Hematopoietic multipotent progenitor cell treated with erythropoietin and hydrocortisone succinate and interleukin-3 and kit ligand, for 15 days (in vitro differentiated cells): ENCODE measurements at places on chromosomes 5 and 9.

- DNase-seq: peak; percentile 15
These were observed 101.0 kb downstream of the TMEM232 start for GRCh38 chr5:110625376-110625999.

GRCh38 chr5:105885266-105885665, 1785.5 kb downstream of the EFNA5 start:
- DNase-seq: no peak

DNA sequence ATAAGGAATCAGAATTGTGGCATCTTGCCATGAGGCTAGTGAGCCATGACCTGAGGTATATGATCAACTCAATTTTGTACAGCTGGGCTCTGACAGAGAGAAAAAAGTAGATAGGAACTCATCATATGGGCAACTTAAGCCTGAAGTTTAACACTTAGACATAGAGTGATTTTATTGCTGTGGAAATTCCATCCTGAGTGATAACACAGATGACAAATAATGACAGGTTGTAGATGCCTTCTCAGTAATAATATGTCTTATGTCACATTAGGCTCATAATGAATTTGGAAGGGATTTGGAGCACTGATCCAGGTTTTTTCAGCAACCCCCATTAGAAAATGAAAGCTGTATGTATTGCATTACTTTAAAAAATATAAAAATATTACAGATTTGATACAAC, 744.6 kb downstream of the CDH12 start:
- DNase-seq: no peak

GRCh38 chr5:114686356-114686755, 324.5 kb downstream of the KCNN2 start:
- DNase-seq: no peak

DNA sequence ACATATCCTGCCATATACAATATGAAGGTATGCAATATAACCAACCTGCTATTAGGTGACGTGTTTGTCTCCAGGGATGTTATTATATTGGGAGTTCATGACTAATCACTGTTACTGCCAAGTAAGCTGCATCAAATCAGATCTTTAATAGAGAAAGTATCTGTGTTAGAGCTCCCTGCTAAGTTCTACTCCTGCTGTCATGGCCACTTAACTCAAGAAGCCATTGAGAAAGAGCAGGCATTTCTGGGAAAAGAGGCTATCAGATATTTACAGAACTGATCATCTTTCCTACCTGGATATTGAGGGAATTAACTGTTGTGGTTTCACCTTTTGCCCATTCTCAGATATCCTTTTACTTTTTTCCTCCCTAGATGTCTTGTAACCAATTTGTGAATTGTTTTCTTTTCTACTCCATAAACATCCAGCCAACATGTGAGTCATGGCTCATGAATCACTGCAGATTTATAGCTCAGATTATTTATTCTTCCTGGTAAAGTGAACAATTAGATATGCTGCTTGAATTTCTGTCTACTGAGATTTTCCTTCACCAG, 634.8 kb upstream of the FAM174A start:
- no peak for DNase-seq

DNA sequence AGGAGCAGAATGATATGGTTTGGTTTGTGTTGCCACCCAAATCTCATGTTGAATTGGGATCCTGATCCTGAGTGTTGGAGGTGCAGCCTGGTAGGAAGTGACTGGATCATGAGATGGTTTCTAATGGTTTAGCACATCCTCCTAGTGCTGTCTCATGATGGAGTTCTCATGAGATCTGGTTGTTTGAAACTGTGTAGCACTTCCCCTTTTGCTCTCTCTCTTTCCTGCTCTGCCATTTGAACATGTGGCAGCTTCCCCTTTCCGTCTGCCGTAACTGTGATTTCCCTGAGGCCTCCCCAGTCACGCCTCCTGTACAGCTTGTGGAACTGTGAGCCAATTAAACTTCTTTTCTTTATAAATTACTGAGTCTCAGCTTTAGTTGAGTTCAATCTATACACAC, 756.8 kb upstream of the CDH6 start:
- DNase-seq: no peak

- no peak for DNase-seq
These were observed 21.7 kb downstream of the NFIB start for GRCh38 chr9:14292181-14292739.

DNA sequence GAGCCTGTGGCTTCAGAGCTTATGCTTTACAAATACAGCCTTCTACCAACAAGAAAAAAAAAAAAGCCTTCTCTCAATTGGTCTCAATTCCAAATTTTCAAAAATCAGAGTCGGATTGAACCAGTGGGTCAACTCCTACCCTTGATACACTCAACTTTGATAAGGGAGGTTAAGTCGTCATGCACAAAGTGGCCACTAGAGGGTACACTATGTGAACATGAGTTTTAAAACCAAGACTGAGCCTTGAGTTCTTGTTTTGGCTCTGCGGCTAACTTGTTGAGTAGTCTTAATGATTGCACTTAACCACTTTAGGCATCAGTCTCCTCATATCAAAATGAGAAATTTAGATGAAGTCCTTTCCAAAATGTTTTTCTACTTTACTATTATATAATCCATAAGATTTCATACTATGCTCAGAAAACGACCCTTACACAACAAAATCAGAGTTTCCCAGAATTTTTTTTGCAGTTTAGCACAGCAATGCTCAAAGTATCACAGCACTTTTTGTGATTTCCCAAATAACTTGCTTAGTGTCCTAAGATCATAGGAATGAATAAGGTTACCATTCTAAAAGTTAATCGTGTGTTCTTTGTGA, 92.9 kb upstream of the MTAP start:
- peak; percentile 48 for DNase-seq

DNA sequence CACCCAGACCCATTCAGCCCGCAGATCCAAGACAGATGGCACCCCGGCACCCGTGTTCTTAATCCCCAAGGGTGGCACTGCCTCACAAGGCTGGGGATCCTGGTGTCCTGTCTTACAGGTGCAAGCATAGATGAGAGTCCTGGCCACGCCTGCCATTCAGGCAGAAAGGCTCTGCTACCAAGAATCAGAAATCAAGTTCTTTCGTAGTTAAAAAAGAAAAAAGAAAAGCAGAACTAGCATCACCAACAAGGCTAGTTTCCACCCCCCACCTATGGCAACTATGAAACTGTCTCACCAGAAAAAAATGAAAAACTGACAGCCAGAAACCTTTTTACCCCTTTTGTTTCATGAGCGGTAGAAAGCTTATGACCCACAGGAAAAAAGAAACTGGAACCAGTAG, 170.4 kb downstream of the SYK start:
- no peak for DNase-seq

GRCh38 chr5:11449217-11449616, 455.0 kb downstream of the CTNND2 start:
- DNase-seq: no peak

DNA sequence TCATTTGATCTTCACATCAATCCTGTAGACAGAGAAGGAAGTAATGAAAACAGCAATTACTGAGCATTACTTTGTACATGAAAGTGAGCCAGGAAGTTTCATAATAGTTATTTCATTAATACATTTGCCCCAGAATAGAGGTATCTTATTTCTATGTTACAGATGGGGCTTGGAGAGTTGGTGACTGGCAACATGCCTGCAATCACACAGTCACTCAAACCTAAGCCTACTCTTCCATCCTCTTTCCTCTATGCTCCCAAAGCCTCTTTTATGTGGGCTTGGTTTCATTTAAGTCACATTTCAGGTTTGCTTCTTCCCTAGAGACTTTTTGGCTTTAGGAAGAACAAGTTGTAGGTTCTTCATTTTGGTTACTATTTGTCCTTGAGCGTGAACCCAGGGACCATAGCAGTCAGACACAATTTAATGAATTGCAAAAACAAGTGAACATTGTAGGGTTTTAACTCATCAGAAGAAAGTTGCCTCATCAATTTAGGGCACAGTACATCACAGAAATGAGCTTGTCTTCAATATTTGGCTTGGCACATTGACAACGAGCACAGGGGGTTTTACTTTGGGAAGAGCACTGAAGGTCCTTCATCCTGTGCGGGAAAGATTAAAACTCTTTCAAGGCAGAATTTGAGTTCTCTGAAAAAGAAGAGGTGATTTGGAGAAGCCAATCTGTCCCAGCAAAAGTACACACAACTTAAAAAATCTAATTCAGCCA, 381.1 kb downstream of the TMEM38B start:
- no peak for DNase-seq

DNA sequence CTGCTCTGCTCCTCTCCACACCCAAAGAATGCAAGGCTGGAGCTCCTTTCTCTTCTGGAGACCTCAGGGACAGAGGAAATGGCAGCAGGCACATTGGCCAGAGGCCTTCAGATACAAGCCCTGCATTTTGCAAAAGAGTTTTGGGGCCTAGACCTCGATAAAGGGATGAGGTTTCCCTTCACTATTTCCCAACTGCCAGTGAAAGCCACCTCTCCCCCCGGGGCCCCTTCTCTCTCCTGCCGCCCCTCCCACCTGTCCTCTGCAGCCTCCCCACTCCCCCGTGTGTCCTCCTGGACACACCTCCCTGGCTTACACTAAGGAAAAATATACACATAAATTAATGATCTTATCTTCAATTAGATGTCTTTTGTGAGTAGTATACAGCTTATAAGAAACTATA, 21.3 kb upstream of the LMNB1 start:
- no peak for DNase-seq

GRCh38 chr9:121633119-121633714, 18.2 kb upstream of the DAB2IP start:
- DNase-seq: no peak

DNA sequence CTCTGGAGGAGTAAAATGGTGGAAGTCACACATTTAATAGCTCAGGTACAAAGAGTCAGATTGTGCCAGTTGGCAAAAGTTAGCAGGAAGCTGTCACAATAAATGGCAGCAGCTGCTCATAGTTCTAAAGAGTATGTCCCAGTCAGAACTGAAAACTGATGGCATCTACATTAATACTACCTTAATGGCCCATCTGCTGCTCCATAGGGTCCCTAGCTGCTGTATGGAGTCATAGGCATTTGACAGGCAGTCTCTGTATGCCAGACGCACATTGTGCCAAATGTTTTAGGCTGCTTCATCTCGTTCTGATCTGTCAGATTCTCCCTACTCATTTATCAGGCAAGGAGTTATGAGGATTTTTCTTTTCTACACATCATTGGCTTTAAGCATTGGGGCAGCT, 515.8 kb upstream of the ARRDC3 start:
- no peak for DNase-seq

DNA sequence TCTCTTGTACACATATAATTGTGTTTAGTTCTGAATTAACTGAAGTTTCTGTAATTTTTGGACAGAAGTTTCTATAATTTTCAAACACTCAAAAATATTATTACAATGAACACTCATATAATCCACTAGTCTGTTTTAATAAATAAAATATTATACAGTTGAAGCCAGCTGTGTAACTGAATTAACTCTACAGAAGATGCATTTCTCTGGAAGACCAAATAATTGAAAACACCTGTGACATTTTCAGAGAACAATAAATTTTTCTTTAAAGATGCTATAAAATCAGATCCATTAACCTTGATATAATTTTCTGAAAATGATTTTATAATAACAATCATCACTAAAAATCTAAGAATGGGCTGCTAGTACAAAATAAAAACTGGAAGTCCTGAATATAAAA, 14.7 kb downstream of the NADK2 start:
- DNase-seq: no peak

DNA sequence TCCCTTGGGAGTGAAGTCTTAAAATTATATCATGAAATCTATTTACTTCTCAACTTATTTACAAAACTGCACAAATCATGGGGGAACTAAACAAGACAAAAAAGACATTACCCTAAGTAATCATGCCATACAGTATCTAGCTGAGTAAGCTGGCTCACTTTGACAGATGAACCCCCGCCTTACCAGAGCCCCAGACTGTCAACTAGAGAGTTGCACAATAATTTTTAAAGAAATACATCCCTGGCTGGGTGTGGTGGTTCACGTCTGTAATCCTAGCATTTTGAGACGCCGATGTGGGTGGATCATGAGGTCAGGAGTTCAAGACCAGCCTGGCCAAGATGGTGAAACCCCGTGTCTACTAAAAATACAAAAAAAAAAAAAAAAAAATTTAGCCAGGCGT, 62.3 kb downstream of the LPAR1 start:
- no peak for DNase-seq

GRCh38 chr5:167254132-167254531, 1037.3 kb upstream of the WWC1 start:
- no peak for DNase-seq

DNA sequence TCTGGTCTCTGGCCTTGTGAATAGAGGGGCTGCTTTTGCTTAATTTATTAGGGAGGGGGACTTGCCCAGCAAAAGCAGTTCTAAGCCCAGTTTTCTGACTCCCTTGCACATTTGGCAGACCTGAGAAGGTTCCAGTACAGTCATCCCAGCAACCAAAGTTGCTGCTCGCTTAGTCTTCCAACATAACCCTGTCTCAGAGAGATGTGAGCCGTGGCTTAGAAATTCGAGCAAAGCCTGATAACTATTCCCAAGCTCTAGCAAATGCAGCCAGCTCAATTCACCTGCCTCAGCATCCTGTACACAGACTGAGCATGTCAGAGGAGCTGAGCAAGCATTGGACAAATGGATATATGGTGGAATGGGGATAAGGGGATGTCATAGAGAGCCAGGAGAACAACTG, 401.9 kb downstream of the SPOCK1 start:
- no peak for DNase-seq
